ENCODE measurements at places on chromosomes 7 and 10.

- DNase-seq: no peak
Measured at GRCh38 chr10:63901881-63902280, 380.7 kb downstream of the REEP3 start.

DNA sequence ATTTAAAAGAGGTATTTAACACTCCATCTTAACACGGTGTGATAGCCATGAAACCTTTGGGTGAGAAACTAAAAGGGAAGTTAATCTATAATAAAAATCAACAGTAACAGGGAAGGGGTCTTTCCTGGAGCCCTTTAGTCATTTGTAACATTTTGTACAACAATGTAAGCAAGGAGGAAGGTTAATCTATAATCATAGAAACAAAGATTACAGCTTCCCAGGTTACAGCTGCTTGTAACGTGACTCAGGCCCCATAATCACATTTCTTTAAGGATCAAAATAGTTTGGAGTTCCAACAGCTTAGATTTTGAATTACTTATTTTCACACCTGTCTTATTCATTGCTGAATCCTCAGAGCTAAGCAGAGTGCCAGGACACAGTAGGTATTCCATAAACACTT, 17.9 kb upstream of the CC2D2B start:
- no peak for DNase-seq

DNA sequence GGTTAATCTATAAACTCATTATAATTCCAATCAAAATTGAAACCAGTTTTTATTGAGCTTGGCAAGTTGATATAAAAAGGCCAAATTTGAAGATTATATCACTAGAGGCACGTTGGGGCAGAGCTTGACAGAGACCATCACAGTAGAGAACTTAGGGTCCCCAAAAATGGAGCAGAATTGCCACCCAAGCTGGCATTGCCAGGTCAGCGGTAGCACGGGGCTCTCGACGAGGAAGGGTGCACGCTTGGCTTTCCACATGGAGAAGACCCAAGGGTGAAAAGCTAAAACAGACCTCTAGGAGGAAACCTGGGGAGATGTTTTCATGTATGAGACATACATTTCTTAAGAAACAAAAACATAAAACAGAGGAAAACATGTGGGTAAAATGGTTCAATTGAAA, 4.3 kb upstream of the JAKMIP3 start:
- DNase-seq: no peak

DNA sequence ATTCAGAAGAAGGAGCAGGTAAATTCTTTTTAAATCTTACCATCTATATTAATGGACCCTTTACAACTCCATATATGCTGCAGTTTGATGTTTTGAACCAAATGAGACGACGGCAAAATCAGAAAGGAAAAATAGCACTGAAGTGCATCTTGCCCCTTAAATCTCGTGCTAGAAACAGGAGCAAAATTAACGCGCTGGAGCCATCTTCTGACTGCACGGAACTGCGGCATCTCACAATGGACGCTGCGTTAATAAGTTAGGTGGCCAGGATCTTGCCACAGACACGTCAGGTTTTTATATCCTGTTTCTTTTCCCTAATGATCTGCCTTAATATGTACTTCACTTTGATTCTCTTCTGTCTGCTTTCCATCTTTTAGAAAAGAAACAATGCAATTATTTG, 354.5 kb downstream of the TFEC start:
- DNase-seq: no peak

DNA sequence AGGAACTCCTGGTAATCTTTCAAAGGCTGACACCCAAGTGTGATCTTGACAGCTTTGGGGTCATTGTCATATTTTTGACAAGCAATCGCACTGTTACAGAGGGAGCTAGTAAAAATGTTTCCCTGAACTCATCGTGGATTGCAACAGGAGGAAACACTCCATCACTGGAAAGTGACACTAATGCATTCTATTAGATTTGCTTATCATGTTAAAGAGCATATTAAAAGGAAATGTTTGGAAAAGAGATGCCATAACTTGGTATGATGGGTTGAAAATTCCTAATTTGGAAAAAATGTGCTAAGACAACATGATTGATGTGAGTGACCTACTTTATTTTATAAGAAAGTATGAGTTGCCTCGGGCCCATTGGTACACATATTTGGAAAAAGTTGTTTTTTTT, 22.7 kb upstream of the EMX2 start:
- no peak for DNase-seq

DNA sequence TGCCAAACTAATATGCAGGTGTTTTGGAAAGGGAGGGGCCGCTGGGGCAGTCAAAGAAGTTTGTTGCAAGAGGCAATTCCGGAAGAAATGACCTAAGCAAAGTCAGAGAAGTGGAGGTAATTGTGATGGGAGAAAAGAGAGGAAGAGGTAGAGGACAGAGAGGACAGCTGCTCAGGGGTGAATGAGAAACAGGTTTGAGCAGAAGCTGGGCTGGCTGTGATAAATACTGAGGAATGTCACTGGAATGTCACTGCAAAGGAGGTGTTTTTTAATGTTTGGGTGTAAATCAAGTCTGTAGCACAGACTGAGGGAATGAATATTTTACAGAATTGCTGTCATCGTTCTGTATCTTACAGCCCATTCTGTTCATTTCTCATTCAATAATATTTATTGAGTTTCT, 207.2 kb downstream of the DPP6 start:
- DNase-seq: no peak

GRCh38 chr7:135933509-135934188, 43.5 kb downstream of the MTPN start:
- DNase-seq: no peak

DNA sequence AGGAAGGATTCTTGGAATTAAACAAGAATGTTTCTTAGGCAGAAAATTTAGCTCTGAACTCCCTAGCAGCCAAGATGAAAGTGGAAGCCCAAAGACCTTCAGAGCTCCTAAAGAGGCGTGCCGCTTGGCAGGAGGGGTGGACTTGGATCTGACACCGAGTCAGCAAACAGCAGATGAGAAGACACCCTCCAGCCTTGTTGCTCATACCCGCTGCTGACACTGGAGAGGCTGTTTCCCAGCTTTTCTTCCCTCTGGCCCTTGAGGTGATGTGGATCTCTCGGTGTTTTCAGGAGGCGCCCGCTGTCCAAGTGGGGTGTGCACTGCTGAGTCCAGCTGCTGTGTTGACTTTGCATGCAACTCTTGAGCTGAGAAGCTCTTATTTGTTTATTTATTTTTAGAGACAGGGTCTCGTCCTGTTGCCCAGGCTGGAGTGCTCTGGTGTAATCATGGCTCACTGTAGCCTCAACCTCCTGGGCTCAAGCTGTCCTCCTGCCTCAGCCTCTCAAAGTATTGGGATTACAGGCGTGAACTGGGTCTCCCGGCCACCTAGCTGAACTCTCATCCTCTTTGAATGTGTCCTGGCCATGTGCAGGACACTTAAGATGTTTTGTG, 21.5 kb downstream of the SLC18A2 start:
- DNase-seq: no peak

- DNase-seq: no peak
Measured at GRCh38 chr7:149875396-149875795, 1.6 kb downstream of the ATP6V0E2 start.

DNA sequence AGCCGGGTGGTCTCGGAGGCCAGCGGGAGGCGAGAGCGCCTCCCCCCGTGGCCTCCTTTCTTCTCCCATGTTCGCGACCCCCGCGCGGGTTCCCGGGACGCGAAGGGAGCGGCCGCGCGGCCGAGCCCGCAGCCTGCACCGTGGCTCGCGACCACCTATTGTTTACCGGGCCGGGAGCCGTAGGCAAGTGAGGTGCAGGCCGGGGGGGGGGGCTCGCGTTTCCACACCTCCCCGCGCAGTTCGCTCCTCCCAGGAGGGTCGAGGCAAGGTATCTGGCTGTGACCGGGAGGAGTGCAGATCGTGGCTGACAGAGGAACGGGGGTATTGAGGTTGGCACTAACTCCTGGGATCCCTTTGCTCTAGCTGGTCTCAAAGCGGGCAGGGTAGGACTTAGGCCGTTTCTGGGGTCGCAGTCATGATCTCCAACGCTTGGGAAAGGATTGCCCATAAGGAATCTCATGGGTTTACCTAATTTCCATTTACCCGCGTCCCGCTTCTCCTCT, 734 bp downstream of the PTPN12 start:
- no peak for DNase-seq

DNA sequence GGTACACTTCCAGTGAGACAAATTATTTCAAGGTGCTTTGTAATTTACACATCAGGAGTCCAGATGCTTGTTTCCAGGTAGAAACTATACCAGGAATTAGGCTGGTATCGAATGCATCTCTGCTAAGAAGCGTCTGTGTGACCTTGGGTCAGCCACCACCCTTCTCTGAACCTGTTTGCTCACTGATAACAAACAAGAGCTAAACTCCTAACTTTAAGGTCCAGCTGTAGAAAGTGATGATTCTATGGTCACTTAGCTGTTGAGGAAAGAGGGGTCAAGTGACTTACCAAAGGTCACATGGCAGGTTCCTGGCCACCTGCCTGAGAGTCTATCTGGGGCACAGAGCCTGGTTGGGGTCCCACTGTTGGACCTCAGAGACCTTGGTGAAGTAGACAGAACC, 95.4 kb downstream of the HIF1AN start:
- DNase-seq: no peak

- no peak for DNase-seq
Measured at GRCh38 chr7:24825381-24825794, 68.1 kb upstream of the GSDME start.

DNA sequence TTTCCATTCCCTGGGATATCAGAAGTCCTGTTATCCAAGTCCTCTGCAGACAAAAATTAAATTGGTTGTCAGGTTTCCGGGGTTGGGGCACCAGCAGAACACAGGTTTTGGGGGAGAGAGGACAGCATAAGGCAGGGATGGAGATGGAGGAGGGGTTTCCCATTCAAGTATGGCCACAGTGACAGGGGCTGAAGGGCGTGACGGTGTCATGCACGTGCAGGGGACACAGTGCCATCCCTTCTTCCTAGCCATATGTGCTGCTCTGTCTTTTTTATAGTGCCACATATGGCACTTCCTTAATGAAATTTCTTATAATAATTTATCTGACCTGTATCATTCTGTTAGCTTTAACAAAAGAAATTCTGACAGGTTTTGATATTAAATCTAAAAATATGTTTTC, 259.2 kb downstream of the PTEN start:
- DNase-seq: no peak

GRCh38 chr10:76202777-76203176, 771.4 kb downstream of the LRMDA start:
- DNase-seq: no peak

Measured in stimulated activated CD8-positive, alpha-beta memory T cell treated with anti-CD3 and anti-CD28 coated beads, Interleukin-12 subunit alpha, Interleukin-12 subunit beta, amount 100 ng/mL, for 1 hour (primary cell).